ENCODE measurements at places on chromosomes 1 and 21.

GRCh38 chr1:153774026-153774595, 1.1 kb upstream of the SLC27A3 start:
- DNase-seq: no peak

- DNase-seq: no peak
These were observed 28.3 kb downstream of the LAMC1 start for GRCh38 chr1:183051546-183051945.

DNA sequence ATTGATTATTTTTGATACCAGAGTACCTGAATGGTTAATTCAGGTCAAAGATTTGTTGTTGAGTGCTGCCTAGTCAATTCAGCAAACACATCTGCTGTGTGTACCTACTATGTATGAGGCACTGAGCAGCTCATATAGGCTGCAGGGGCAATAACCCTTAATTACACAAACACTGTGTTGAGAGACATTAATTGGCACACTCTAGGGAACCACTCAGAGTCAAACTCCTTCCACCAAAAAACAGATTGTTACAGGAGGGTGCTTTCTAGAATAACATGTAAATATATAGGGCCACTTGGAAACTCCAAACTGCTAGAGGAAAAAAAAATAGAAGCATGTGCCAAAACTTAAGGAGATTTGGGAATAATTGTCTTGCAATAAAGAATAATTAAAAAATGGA, 31.3 kb downstream of the UBE2U start:
- DNase-seq: no peak

DNA sequence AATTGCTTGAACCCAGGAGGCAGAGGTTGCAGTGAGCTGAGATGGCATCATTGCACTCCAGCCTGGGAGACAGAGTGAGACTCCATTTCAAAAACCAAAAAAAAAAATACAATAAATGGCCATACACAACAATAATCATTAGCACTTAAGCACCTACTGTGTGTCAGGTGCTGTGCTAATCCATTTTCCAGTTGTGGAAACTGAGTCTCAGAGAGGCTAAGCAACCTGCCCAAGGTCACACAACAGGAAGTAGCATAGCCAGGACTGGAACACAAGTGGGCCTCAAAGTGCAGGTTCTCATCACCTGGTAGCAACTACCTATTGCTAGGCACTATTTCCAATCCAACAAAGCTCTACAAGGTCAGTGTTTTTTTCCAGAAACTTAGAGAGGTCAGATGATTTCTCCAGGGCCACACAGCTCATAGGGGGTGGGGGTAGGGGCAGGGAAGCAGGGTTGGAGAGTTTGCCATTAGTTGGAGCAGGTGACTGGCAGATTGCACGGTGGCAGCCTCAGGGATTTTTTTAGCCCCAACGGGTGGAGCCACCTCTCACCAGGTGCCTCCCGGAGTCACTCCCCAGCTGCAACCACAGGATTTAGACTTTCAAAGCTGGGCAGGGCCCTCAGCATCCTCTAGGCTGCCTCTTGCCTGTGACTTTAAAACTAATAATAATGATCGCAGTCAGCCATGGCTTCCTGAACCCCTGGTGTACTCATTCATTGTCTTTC, 52.5 kb upstream of the ID3 start:
- DNase-seq: no peak

GRCh38 chr1:30084909-30085571, 638.3 kb downstream of the MATN1 start:
- DNase-seq: no peak

All from retinal pigment epithelial cell (primary cell).